ENCODE measurements at places on chromosomes 16 and 17. TPM values are rescaled to one million over a fixed set of nuclear protein-coding genes. Genes with fewer than 3 reads are reported as not detected.
A peak's percentile ranks its signal among the peaks of the same experiment; 100 is the strongest.

GRCh38 chr17:3635474-3636153, 436 bp downstream of the SHPK start:
- peak; percentile 22 for DNase-seq

DNA sequence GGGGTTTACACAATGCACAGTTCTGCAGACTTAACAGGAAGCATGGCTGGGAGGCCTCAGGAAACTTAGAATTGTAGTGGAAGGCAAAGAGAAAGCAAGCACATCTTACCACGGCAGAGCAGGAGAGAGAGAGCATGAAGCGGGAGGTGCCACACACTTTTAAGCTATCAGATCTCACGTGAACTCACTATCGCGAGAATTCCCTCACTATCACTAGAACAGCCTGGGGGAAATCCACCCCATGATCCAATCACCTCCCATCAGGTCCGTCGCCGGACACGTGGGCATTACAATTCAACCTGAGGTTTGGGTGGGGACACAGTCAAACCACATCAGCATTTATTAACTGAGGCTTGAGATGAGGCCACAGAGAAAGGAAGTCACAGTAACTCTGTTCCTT, 326.7 kb downstream of the C16orf95 start:
- no peak for DNase-seq

- no peak for DNase-seq
Observed at GRCh38 chr17:16459855-16460550, 32.0 kb downstream of the LRRC75A start.

- DNase-seq: no peak
Observed at GRCh38 chr17:68205808-68206720, 41.8 kb upstream of the AMZ2 start.

DNA sequence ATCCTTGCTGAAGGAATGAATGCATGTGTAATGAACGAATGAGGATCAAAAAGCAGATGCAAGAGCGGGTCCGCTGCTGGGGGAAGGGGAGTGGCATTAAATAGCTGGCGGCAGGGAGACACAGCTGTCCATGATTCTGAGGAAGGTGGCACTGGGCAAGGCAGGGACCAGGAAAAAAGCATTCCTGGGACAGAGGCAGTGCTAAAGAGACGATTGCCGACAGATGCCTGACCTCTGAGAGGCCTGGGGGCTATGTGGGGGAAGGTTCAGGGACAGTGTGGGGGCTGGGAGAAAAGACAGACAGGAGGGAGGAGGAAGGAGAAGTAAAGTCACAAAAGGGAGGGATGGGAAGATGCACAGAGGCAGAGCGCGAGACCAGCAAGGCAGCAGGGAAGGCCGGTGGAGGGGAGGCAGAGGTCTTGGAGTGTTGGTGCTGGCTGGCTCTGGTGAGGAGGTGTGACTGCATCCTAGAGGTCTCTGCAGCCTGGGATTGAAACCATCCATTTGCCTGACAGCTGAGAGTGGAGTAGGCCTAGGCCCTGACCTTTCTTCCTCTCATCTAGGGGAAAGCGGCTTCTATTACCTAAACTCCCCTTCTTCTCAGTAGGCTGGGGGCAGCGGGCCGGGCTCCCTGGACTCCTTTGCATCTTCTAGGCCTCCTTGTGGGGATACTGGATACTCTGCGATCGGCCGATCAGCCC, 109.9 kb downstream of the SDK2 start:
- no peak for DNase-seq

Gene KRT27
- not detected for polyA plus RNA-seq

Gene CLEC18A
- 78.3 TPM for polyA plus RNA-seq
